ENCODE measurements at places on chromosomes 12 and 14.

- no peak for DNase-seq
Observed at GRCh38 chr12:57734591-57734990, 4.0 kb downstream of the AGAP2 start.

DNA sequence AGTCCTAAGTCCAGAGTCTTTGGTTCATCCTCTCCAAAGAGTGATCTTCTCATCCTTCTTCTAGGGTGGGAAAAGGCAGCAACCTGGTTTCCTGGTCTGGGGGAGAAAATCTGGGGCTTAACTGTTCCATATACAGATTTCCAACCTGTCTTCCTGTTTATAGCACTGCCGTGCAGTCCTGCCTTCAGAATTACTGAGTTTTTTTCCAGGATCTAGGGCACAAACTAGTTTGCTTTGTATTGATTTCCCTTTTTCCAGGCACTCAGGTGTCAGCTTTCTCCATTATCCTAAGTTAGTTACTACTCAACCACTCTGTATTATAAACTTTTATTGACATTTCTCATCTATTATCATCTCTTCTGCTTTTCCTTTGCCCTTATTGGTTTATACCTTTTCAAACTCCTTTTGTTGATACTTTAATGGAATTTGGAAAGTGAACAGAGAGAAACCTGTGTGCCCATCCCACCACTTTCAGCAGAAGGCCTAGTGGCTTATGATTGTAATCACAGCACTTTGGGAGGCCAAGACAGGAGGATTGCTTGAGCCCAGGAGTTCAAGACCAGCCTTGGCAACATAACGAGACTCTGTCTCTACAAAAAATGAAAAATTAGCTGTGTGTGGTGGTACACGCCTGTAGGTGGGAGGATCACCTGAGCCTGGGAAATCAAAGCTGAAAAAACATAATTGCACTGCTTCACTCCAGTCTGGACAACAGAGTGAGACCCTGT, 4.1 kb upstream of the LYZ start:
- DNase-seq = no peak

DNA sequence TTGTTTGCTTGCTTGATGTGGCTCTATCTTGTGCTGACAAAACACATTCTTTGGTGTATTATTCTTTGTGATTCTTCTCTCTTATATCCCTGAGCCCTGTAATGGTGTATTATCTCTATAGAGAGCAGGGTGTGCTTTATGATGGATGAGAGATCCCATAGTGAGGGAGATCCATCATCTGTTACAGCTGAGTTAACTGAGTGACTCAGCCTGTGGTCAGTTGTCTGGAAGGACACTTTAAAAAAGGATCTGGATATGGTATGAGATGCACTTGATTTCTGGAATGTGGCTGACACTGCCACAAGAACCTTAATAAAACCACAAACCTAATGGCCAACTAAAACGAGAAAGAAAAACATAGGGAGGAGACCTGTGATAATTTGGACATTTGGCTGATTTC, 461.4 kb upstream of the SYT1 start:
- peak; percentile 23 for DNase-seq

GRCh38 chr14:89650077-89650978, 233.3 kb upstream of the FOXN3 start:
- no peak for DNase-seq

DNA sequence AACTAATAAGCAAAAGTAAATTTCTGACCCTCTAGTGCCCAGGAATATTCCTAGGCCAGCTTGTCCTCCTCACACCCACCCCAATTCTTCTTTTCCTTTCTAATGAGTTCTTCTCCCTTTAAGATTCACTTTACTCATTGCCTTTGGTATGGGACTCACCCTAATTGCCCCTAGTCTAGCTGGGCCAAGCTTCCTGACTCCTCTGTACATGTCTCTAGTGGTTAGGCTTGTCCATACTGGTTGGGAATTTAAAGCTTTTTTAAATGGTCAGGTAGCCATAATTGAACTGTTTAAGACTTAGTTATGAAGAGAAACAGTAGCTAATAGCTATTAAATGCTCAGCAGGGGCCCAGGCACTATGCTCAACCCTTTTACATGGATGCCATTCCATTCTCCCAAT, 248.2 kb downstream of the C12orf42 start:
- no peak for DNase-seq

DNA sequence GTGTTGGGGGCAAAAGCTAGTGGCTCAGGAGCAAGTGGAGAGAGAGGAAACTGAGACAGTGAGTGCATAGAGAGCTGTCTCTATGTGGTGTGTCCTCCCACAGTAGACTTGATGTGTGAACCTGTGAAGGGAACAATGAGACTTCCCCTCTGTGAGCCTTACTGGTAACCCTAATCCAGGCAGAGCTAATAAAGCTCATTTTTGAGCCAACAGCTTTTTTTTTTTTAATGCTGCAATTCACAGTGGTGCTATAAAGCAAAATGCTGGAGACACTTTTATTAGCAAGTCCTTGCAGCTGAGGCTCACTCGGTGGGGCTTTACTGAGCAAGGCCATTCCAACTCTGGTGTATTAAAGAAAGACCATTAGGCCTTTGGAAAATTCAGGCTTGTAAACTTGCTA, 26.9 kb downstream of the FBXW8 start:
- no peak for DNase-seq

DNA sequence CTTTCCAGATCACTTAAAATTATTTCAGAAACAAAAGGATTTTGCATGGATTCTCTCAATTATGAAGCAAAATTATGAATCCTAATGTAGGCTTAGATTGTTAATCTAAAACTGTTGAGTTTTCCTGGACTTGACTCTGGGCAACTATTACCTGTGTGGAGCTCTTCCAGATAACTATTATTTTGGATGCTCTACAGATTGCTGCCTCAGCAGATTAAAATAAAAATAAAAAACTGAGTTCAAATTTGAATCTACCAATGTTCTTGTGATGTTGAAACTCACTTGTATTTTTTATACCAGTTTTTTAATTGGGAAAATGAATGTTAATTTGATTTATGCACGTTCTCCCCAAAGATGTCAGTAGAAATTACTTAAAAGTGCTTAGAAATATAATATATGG, 120.5 kb upstream of the NAV3 start:
- no peak for DNase-seq
